Activated CD4-positive, alpha-beta memory T cell treated with anti-CD3 and anti-CD28 coated beads, Interleukin-2, amount 10 ng/mL, durations not matched to agents 7 days and 5 days (primary cell): ENCODE measurements at places on chromosomes 2 and 18. TPM values are rescaled to one million over a fixed set of nuclear protein-coding genes. Genes with fewer than 3 reads are reported as not detected.

Gene SLC9A2
- total RNA-seq = not detected

Gene PTPRM
- 9.3 TPM for total RNA-seq

Gene C2orf66
- 0.33 TPM for total RNA-seq

Gene TEX44
- not detected for total RNA-seq

Gene ARHGEF4
- total RNA-seq = 0.30 TPM

DNA sequence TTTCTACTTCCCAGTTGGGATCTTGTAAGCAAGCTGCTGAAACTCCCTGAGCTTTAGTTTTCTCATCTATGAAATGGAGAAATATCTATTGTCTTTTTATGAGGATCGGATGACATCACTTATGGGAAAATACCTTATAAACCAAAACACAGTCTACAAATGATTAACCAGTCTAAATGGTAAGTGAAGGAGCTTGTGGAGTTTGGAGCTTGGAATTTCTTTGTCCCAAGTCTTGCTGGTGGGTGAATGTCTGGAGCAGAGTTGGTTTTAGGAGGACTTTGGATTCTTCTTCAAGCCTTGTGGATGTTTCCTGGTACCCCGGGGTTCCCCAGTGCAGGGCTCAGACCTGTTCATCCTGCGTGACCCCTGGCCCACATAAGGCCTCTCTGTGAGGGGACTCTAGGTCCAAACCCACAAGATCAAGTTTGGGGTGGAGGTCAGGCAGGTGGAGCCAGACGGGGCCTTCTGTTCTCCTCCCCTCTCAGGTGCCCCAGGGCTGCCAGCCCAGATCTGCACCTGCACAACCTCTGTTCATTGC is 43.2 kb downstream of the FOSL2 start:
- H3K4me3 ChIP-seq = no peak overlapping the region
- H3K27me3 ChIP-seq = no peaks in the 10 kb centered on the region

DNA sequence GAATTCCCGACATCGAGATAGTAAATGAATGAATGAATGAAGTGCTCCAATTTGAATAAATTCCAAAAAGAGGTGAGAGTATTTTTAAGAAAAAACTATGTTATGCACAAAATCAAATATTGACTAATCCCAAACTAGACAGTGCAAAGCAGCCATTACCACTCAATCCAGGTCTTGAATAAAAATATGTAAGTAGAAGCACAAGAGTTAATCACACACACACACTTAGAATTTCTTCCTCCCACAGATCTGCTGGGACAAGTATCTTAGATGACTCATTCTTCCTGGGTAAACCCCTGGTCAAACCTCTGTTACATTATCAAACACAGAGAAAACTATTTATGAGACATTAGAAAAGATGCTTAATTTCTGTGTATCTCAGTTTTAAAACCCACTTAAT is 102.0 kb downstream of the PLA2R1 start:
- no peaks in the 10 kb centered on the region for H3K36me3 ChIP-seq
- peaks cover 9% of the 10 kb centered on the region for H3K4me1 ChIP-seq
- H3K27me3 ChIP-seq = peaks cover 7% of the 10 kb centered on the region
- no peak for DNase-seq
- no peak overlapping the region for H3K4me3 ChIP-seq
- H3K27ac ChIP-seq = no peak overlapping the region

DNA sequence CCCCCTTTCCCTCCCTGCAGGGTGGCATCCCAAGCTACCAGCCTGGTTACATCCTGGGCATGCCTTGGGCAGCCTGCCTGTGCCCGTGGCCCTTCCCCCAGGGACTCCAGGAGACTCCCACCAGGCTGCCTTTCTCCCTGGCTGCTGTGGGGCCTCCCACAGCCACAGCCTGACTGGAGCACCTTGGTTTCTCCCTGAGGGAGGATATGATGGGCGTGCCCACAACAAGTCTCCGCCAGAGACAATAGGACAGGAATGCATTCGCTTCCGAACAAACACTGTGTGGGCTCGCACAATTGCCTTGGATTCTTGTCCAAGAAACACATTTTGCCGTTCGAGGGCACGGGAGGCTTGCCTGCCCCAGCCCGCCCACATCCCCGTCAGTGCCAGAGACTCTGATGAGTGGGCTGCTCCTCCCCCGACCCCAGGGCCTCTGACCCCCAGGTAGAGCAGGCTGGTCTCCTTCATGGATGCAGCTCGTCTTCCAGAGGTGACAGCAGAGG is 102.1 kb downstream of the SMAD7 start:
- H3K27me3 ChIP-seq = peaks cover 4% of the 10 kb centered on the region
- H3K27ac ChIP-seq = no peak overlapping the region
- no peaks in the 10 kb centered on the region for H3K36me3 ChIP-seq
- no peak for DNase-seq
- no peak overlapping the region for H3K4me3 ChIP-seq
- H3K4me1 ChIP-seq = peaks cover 40% of the 10 kb centered on the region

GRCh38 chr2:190530248-190530900 is 4.1 kb downstream of the NEMP2 start:
- no peak for DNase-seq
- peaks cover 9% of the 10 kb centered on the region for H3K36me3 ChIP-seq
- peaks cover 56% of the 10 kb centered on the region for H3K4me1 ChIP-seq
- no peaks in the 10 kb centered on the region for H3K27me3 ChIP-seq

DNA sequence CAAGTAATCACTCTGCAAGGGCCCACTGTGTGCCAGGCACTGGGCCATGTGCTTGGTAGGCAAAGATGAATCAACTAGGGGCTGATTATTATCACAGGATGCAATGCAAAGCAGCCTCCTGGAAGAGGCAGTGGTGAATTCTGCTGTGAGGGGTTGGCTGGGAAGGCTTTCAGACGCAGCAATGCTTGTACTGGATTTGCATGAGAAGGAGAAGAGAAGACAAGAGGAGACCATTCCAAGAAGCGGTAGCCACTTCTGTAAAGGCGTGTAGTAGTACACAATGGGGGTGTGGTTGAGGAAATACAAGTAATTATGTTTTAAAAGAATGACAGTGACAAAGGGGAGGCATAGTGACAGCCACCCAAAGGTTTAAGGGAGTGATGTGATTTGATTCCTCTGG is 502.7 kb downstream of the PLCL1 start:
- DNase-seq = no peak
- peaks cover 9% of the 10 kb centered on the region for H3K27me3 ChIP-seq
- H3K36me3 ChIP-seq = no peaks in the 10 kb centered on the region

GRCh38 chr18:80200932-80201672 is 46.2 kb downstream of the PARD6G start:
- no peak for DNase-seq
- H3K27me3 ChIP-seq = peaks cover 53% of the 10 kb centered on the region
- no peaks in the 10 kb centered on the region for H3K36me3 ChIP-seq
- peaks cover 33% of the 10 kb centered on the region for H3K4me1 ChIP-seq

- no peaks in the 10 kb centered on the region for H3K36me3 ChIP-seq
- H3K27me3 ChIP-seq = no peaks in the 10 kb centered on the region
- no peak for DNase-seq
- no peaks in the 10 kb centered on the region for H3K4me1 ChIP-seq
Measured at GRCh38 chr2:174858745-174859144, 94.5 kb upstream of the CHRNA1 start.

DNA sequence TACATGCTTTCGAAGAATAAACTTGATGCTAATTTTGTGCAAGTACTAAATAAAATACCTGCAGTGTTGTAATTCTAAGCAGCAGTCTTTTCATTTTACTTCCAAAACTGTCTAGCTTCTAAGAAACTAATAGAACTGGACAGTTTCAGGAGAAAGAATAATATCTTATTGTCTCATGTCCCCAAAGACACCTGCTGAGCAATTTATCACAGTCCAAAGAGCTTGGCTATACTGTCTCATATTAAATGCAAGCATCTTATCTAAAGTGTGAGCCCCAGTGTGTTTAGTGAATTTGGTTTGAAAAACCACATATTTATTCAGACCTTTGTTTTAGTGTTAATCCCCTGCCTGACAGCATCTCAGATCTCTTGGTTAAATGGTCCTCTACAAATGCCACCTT is 374.3 kb downstream of the TMX3 start:
- no peak for DNase-seq
- no peaks in the 10 kb centered on the region for H3K27me3 ChIP-seq
- H3K4me1 ChIP-seq = no peaks in the 10 kb centered on the region
- no peak overlapping the region for H3K4me3 ChIP-seq
- no peaks in the 10 kb centered on the region for H3K36me3 ChIP-seq
